ENCODE measurements at places on chromosomes 3 and 15.

DNA sequence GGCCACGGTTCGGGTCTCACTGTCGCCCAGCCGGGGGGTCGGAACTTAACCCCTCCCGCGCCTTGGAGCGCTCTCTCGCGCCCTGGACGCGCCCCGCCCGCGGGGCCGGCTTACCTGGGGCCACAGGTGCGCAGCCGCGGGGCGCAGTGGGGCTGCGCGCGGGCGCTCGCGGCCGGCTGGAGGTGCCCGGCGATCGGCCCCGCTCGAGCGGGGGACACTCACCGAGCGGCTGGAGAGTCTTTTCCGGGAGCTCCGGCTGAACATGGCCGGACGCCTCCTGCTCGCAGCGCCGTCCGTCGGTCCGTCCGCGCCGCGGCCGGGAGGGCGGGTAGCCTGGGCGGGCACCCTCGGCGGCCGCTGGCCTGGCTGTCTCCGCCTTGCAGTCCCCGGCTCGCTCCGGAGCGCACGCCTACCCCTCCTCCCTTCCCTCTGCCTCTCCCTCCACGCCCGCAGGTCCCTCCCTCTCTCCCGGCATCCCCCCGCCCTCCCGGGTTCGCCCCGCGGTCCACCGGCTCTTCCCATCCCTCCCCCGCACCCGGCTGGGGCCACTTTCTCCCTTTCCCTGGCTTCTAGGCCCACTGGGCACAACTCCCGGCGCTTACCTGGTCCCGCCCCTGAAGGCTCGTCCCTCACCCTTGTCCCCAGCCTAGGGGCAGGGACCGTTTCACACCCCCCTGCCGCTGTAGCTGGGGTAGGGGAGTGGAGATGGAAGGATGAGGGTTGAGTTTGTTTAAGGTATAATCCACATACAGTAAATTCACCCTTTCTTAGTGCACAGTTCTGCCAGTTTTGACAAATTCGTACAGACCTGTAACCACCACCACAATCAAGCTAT, 220.1 kb upstream of the PRICKLE2 start:
- peak; percentile 52 for DNase-seq

DNA sequence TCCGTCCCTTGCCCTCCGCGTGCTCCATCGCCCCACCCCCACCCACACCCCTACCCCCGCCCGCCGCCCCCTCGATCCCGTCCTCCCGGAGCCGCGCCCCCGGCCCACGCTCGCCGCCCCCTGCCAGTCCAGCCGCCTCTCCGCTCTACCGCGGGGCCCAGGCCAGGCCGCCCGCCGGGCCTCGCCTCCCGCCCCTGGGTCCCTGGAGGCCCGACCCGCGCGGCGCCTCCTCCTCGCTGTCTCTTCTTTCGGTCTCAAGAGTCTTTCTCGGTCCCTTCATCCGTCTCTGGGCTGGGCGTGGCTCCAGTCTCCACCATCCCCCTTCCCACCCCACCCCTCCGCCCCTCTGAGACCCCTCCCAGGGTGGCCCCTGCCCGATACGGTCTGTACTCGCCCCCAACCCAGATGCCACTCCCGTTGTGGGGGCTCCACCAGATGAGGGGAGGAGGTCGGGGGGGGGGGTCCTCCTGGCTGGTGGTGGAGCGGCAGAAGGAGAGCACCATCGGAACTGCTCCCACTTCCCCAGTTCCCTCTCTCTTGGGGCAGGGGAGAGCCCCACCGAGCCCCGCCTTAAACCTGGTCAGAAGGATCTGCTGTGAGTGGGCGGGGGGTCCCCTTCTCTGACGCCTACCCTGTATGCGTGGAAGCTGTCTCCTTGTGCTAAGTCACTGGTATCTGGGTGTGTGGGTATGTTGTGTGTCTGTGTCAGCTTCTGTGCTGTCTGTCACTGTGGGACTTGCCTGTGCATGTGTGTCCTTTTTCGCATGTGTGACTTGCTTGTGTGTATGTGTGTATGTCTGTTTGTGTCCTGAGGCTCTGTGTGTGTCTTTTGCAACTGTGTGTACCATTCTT, 1.0 kb downstream of the PRKCD start:
- DNase-seq: peak; percentile 72

DNA sequence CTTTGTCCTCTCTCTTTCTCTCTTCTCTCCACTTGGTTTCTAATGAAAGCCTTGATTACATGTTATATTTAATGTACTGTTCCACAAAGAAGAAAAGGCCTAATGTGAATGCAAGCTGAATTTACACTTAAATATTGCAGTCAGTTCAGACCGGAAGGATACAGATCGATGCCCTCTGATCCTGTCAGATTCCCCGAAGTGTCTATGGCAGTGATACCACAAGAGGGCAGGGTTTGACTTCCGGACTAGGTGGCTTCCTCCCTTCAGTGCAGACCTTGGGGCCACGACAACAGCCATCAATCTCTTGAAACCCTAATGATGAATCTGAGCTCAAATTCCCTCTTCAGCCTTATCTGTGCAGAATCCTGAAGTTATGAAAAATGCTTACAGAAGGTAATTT, 29.5 kb downstream of the AGTR1 start:
- DNase-seq: peak; percentile 11

DNA sequence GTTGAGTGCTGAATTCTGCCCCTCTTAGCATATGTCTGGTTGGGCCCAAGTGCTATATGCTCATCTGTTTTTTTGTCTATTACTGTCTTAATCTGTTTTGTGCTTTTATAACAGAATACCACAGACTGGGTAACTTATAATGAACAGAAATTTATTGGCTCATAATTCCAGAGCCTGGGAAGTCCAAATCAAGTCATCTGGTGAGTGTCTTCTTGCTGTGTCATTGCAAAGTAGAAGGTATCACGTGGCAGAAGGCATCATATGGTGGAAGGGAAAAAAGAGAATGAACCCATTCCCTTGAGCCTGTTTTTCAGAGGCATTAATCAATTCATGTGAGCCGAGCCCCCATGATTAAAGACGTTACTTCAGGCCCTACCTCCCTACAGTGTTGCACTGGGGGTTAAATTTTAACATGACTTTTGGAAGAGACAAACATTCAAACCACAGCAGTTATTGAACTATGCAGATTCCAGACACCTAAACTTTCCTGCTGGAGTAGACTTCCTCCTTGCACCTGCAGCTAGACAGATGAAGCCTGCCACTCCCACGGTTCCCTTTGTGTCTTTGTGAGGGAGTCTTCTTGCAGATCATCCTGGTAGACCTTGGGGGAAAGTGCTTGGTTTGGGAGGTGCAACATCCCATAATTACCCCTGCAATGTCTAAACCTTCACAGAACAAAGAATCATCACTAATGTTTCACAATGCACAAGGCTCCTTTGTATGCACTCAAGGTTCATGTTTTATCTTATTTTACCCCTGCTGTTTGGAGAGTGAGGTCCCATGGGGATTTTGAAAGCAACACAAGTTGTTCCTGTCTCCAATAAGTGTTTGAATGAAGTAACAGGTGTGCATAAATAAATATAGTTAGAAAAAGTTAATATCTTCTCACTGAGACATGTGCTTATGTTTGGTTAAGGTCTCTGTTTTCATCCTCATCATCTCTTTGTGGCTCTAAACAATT, 64.7 kb upstream of the XCR1 start:
- no peak for DNase-seq

- no peak for DNase-seq
Observed at GRCh38 chr3:170159459-170159858, 22.1 kb downstream of the PHC3 start.

DNA sequence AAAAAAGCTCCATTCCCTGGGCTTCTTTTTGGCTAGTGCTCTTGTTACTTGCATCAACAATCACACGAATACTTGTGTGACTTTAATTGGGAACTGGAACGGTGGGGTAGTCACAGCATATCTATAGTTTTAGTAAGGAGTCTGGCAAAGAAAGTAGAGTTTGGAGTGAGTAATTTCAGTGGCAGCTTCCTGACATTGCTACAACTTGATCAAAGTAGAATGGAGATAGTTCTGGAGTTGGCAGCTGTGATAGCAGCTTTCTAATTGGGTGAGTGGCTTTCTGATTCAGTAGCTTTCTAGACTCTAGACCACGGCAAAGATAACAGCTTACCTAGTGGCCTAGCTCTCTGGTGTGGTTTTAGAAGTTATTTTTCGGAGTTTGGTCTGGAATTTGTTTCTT, 475.0 kb downstream of the TUSC7 start:
- DNase-seq: peak; percentile 7

DNA sequence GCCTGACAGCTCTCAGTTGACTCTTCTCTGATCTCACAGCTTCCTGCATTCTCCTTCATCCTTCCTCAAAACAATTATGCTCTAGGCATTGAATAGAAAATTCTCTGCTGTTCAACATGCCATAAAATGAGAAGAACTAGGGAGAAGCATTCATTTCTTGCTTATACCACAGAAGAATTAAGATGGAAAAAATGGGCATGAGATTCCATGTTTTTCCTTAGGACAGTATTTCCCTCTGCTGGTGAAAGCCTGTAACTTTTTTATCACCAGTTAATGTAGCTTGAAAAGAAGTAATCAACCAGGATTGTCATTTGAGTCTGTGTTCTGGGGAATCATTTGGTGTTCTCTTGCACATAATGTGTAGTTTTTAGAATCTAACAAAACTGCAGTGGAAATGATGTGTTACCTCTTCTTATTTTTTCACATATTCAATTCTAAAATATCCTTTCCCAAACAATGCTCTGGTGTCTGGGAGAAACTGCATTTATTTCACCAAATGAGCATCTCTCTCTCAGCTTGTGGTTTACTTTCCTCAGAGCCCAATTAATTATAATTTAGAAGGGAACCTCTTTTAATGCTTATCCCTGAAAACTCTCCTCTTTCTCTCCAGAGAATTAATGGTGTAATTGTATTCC, 92.8 kb upstream of the DCBLD2 start:
- DNase-seq: no peak

DNA sequence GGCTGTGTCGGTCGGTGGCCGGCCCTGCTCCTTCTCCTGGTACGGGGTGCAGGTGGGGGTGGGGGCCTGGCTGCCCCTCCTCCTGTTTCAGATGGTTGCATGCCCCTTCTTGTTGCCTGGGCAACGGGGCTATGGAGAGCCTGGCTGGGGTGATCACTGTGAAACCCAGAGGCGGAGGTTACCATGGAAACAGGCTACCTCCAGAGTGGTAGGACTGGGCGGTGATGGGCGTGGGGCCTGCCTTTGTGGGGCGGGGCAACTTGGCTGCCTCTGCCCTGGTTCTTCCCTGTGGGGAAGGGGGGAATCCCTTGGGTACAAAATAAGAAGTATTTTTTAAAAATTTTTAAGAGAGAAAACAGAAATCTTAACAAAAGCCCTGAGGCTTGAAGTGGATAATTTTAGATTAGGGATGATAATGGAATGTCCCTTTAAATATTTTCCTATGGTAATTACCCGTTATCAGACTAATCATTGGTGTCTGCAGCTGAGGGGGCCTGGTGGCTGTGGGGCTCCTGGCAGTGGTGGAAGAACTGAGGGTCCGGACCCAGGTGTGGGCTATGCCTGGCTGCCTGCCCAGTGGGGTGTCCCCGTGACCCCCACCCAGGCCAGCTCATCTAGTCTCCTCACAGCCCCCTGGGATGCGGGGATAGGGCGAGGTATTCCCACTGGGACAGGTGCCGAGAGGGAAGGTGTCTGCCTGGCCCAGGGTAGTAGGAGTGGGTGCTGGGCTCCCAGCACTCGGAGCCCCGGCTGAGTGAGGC, 32.5 kb downstream of the PLXNA1 start:
- DNase-seq: no peak

DNA sequence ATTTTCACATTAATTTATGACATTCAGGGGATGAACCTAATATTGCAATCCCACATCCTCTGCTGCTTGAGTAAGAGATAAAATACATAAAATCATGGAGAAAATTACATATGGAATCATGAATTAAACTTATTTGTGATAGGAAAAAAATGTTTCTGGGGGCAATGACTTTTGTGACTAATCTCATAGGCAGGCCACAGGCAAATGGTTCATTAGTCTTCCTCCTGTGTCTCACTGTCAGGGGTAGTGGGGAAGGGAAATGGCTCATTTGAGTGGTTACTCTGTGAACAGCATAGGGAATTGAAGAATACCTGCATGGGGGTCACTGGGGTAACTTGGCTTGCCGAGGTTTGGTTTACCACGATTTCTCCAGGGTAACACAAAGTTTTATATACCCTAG, 72.0 kb downstream of the TFG start:
- DNase-seq: peak; percentile 14

DNA sequence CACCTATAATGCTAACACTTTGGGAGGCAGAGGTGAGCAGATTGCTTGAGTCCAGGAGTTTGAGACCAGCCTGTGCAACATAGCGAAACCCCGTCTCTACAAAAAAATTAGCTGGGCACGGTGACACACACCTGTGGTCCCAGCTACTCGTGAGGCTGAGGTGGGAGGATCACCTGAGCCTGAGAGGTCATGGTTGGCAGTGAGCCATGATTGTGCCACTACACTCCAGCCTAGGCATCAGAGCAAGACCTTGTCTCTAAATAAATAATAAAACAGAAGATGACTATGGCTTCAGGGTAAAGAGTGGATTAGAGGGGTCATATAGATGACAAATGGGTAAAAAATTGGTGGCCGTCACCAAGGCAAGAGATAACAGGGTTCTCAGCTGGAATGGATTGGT, 3.1 kb downstream of the SLC25A38 start:
- DNase-seq: no peak

DNA sequence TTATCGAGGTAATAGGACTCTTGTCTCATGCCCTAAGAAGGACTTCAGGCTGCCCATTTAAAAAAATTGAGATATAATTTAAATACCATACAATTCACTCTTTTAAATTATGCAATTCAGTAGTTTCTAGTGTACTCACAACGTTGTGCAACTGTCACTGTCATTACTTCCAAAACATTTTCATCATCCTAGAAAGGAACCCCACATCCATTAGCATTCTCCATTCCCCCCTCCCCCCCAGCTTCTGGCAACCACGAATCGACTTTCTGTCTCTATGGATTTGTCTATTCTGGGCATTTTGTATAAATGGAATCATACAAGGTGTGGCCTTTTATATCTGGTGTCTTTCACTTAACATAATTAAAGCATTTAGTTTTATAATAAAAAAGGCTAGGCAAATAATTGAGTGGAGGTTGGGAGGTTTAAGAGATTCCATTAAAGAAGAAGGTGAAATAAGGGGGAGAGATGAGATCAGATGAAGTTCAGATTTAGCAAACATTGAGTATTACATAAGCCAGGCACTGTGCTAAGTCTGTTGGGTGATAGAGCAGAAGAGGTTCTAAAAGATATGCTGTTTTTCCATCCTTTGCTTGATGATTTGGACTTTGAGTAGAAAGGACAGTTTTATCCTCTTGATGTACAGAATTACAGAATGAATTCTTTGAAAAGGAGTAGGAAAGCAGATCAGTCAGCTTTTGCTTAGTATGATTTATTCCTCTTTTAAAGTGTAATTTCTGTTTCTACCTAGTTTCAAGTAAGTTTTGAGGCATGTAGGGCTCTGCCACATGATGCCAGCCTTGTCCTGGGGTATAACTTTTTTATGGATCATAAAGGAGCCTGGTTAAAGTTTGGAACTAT, 36.3 kb downstream of the UBE2E2 start:
- no peak for DNase-seq

GRCh38 chr3:12983319-12983718, 89.9 kb downstream of the IQSEC1 start:
- no peak for DNase-seq

- no peak for DNase-seq
Observed at GRCh38 chr3:169323578-169324451, 339.7 kb downstream of the MECOM start.

DNA sequence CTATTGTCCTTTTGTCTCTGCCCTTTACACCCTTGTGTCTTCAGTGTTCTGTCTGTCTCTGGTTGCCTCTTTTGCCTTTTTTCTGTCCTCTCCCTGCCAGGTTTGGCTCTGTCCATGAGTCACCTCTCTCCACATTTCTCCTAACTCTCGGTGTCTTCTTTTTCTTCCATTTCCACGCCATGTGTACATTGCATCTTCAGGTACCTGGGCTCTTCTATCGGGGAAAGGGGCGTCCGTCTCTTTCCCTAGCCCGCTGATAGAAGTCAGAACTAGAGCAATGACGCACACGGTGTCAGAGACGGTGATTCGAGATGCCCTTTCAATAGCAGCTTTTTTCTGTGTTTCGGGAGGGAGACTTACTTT, 641 bp downstream of the OPA1 start:
- peak; percentile 11 for DNase-seq

All from hepatic stellate cell (primary cell).